ENCODE measurements at places on chromosomes 4 and X.
A peak's percentile ranks its signal among the peaks of the same experiment; 100 is the strongest.

GRCh38 chrX:135982860-135983259, 2.4 kb upstream of the SLC9A6 start:
- DNase-seq = peak; percentile 39

DNA sequence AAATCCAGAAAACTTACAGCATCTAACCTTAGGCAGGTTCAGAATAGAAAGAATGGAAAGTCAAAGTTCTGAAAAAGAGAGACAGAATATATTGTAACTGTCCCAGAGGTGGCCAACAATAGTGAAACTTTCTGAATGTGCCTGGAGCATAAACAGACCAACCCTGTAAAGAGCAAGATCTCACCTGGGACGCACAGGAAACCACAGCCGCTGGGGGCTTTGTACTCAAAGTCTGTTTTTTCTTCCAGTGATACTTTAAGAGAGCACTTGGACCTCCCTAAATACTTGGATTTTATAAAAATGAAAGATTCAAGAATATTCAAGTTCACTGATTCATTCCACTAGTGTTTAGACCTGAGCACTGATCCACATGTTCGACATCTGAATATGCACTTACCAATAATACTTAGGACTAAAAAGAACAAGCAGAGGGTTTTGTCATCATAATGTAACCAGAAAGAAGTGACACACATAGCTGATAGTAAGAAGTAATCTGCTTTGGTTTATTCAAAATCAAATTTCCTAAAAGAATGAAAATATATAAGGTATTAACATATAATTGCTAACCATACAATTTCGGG, 35.3 kb downstream of the ARAP2 start:
- no peak for DNase-seq

DNA sequence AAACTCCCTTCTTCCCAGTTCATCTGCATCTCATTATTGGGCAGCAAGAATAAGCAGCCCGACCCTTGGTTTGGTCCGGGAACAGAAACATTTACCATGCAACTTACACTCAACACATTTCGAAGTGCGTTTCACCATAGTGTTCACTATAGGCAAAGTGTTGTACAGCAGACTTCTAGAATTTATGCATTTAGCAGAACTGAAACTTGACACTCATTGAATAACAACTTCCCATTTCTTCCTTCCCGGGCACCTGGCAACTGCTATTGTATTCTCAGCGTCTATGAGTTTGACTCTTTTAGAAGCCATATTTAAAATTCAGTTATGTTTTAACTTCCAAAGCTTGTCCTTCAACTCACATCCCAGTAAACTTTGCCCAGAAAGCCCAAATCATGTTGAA, 840.6 kb downstream of the NLGN4X start:
- no peak for DNase-seq

GRCh38 chrX:132741689-132742088, 216.7 kb downstream of the HS6ST2 start:
- DNase-seq = no peak
